Femur (tissue), 1 donor: ENCODE measurements at places on chromosomes 5 and 9.

GRCh38 chr9:126494264-126494663 lies 119.5 kb upstream of the LMX1B start:
- DNase-seq = no peak

DNA sequence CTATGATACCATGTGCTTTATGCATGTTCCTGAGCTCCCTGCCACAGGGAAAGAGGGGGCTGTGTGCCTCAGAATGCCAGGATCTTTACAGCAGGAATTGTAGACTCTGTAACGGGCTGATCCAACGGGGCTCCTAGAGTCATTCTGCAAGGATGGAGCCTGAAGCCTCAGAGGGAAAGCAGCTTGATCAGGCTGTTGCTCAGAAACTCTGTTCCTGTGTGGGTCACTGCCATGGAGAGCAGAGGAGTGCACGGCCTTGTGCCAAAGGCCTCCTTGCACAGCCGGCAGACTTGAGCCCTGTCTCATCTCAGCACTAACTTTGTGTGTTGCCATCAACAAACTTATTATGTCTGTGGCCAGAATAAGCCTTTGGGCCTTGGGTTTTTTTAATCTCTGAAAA lies 51.8 kb downstream of the AMBP start:
- DNase-seq = peak; percentile 6

- no peak for DNase-seq
These were observed 122.3 kb downstream of the NR3C1 start for GRCh38 chr5:143281226-143281625.

- DNase-seq = no peak
These were observed 2.3 kb upstream of the RETREG1 start for GRCh38 chr5:16619136-16619535.

GRCh38 chr9:87684627-87685219 lies 41.2 kb upstream of the CTSL start:
- DNase-seq = no peak

GRCh38 chr5:91345461-91345860 lies 37.7 kb downstream of the ARRDC3 start:
- DNase-seq = no peak

- DNase-seq = peak; percentile 43
These were observed 332.3 kb downstream of the TRPM3 start for GRCh38 chr9:70789086-70789485.

- DNase-seq = no peak
These were observed 4.6 kb upstream of the NEURL1B start for GRCh38 chr5:172636279-172637050.

- DNase-seq = no peak
These were observed 363.6 kb downstream of the ANXA1 start for GRCh38 chr9:73515216-73515615.
